CD14-positive monocyte (primary cell): ENCODE measurements at places on chromosomes 1 and 21.

GRCh38 chr21:15935530-15935929, 205.7 kb downstream of the USP25 start:
- no peak for DNase-seq

- no peak for DNase-seq
Observed at GRCh38 chr1:201890806-201891450, 2.2 kb downstream of the SHISA4 start.

DNA sequence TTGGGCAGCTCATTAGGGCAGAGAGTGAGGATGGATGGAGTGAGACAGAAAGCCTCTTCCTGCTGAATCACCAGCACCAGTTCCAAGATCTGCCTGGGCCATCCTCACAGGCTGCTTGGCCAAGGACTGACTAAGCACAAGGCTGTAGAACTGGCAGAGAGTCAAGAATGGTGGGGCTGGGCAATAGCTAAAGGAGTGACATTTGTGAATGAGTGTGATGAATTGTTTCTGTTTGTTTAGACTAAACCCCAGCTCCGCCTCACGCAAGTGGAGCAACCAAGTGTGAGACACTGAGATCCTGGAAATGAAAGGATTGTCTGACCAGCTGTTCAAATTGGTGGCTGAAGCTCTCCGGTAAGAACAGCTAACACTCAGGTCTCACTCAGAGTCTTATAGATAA, 38.6 kb downstream of the BRINP2 start:
- no peak for DNase-seq

GRCh38 chr1:116962987-116963639, 38.4 kb upstream of the CD101 start:
- no peak for DNase-seq

DNA sequence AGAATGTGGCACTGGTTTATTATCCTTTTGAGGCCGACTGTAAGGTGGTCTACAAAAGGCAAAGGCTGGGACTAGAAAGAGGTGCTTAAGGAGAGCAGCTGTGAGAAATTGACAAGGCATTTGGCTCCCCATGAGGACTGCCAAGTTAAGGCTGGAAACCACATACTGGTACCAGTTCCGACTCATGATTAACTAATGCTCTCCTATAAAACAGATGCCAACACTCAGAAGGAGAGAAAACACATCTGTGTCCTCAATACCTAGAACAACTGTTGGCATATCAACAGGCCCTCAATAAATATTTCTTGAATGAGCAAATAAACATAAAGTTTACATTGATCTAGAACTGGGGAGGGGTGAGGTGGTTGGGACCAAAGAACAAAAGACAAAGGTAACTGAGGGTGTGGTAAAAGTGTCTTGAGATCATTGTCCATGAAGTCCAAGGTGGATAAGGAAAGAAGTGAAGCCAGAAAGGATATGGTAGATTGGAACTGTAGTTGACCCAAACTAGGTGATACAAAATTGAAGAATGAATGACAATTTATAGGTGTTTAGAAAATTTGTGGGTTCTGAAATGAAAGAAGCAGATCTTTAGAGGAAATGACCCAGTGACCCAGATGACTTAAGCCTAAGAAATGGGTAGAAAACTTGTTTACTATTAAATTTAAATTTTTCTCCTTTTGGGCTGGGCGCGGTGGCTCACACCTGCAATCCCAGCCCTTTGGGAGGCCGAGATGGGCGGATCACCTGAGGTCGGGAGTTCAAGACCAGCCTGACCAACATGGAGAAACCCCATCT, 16.9 kb upstream of the MCL1 start:
- DNase-seq: no peak

- peak; percentile 40 for DNase-seq
Observed at GRCh38 chr1:40956407-40956806, 23.1 kb upstream of the CTPS1 start.

GRCh38 chr1:205350124-205350523, 6.6 kb downstream of the KLHDC8A start:
- DNase-seq: no peak

GRCh38 chr1:51897699-51898031, 19.1 kb upstream of the NRDC start:
- no peak for DNase-seq

GRCh38 chr1:61921435-61921834, 179.2 kb downstream of the PATJ start:
- DNase-seq: no peak

- DNase-seq: no peak
Observed at GRCh38 chr1:59967141-59967697, 40.6 kb upstream of the CYP2J2 start.

DNA sequence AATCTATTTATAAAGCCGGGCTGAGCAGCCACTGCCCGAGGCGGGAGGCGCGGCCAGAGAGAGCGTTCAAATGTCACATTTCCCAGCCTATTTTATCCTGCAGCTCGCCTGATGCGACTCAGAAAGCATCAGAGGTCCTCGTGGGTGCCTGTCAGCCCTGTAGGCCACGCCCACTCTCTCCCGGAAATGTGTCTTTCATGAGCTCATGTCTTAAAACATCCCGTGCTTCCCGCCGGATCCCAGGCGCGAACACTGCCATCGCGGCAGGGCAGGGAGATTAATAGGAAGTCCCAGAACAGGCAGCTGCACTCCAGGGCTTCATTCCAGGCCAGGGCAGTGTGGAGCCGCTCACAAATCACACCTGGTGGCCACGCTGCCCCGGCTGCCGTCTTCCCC, 117.5 kb downstream of the PRDM16 start:
- DNase-seq: no peak

- DNase-seq: peak; percentile 23
Observed at GRCh38 chr1:108038653-108039236, 73.8 kb upstream of the VAV3 start.

- no peak for DNase-seq
Observed at GRCh38 chr1:92989936-92990583, 28.8 kb upstream of the DIPK1A start.

- no peak for DNase-seq
Observed at GRCh38 chr1:85142753-85143152, 58.1 kb downstream of the SYDE2 start.

- DNase-seq: no peak
Observed at GRCh38 chr21:29261555-29262540, 36.9 kb upstream of the BACH1 start.

DNA sequence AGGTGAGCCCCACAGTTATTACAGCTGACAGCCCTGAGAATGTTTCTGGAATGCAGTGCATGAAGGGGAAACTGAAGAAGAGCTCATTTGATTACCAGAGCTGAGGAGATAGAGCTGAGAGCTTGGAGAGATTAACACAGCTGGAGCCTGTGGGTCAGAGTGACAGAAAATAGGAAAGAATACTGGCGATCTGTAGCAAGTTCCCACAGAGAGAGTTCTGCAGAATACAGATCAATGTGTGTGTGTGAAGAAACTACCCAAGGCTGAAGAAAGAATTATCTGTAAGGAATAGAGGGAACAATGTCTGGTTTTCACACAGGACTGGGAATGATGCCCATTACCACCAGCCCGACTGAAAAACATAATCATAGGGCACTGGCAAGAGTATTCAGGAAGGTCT, 103.6 kb upstream of the SNX7 start:
- DNase-seq: no peak

DNA sequence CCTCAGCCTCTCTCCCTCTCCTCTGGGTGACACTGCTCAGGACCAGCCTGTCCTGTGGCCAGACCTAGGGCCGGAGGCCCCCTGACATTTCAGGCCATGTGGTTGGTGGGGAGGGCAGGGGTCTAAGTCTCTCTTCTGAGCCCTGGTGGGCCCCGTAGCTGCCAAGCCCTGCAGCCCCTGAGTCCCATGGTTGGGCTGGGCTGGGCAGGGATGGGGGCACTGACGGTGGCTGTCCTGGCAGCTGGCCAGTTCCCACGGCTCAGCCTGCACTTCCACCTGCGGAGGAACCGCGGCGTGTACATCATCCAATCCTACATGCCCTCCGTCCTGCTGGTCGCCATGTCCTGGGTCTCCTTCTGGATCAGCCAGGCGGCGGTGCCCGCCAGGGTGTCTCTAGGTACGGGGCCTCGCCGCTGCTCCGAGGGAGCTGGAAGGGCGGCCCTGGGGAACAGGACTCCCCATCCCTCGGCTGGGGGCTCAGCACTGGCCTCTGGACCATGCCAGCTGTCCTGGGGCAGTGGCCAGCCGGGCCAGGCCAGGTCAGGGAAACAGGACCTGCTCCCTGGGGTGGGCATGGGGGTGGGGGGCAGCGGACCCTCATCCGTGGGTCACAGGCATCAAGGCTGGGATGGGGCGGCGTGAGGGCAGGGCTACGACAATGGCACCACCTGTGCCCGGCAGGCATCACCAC, 9.9 kb downstream of the GABRD start:
- no peak for DNase-seq
